Forelimb muscle (tissue), 1 donor: ENCODE measurements at places on chromosomes 12 and 14. TPM values are rescaled to one million over a fixed set of nuclear protein-coding genes. Genes with fewer than 3 reads are reported as not detected.

The GLT8D2 gene
- 51.9 TPM for polyA plus RNA-seq

GRCh38 chr12:110940933-110941332 lies 20.6 kb upstream of the MYL2 start:
- DNase-seq, result no peak

DNA sequence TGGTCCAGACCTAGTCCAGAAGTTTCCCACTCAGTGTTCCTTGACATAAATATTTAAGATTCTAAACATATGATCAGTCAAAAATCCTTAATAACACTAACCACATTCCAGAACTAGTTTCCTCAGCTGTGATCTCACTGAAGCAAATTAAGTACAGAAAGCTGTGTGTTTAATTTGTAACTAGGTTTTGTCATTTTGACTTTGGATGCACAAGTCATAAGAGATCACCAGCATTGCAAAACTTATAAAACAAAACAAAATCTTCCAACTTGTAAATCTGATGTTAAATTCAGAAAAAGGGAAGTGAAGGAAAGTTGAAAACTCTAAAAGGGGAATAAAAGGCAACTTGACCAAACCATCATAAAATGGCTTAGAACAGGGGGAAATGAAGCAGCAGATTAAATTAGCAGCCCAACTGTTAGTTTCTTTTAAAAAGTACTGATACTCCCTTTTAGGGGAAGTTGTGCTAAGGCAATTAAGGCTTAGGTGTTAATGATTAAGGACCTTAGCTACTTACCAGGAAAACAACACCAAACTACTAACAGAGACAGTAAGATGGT lies 56.6 kb downstream of the SH2B3 start:
- no peak for DNase-seq

The TAS2R46 gene
- polyA plus RNA-seq, result 0.35 TPM

- DNase-seq, result no peak
Measured at GRCh38 chr12:108709697-108710096, 21.6 kb downstream of the CORO1C start.

DNA sequence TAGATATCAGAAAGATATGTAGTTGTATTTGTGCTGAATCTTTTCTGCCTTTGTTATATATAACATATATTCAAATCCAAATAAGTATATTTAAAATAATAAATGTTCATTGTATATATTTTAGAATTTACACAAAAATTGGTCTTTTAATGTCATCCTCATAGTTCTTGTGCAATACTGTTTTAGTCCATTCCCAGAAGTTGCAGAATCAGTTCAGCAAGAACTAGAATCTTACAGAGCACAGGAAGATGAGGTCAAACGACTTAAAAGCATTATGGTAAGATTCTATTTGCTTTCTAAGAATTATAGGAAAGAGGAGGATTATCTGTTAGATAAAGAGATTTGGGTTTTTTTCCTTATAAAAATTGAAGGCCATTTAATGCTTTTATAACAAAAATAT lies 51.0 kb downstream of the SCFD1 start:
- no peak for DNase-seq

GRCh38 chr12:31408763-31409162 lies 82.8 kb upstream of the SINHCAF start:
- DNase-seq, result no peak

- DNase-seq, result no peak
Measured at GRCh38 chr12:115384391-115384790, 700.4 kb upstream of the TBX3 start.

DNA sequence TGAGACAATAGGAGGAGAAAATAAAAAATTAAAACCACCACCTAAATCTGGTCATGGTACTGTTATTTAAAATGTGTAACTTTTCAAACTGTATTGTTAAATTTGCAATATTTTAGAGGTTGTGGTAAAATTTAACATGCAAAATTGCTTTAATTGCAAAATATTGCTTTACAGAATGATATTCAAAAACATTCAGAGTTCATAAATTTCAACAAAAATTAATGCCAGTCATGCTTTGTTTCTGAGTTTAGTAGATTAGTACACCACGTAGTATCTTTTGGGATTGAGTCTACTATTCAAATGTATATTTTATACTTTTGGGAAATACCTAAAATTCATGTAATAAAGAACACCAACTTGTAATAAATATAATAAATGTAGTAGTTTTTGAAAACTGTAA lies 18.3 kb downstream of the ETFRF1 start:
- no peak for DNase-seq

The DLK1 gene
- 2,378 TPM for polyA plus RNA-seq

The EML1 gene
- 39.5 TPM for polyA plus RNA-seq

The PLEKHH1 gene
- 1.7 TPM for polyA plus RNA-seq

The KIF5A gene
- 0.03 TPM for polyA plus RNA-seq

DNA sequence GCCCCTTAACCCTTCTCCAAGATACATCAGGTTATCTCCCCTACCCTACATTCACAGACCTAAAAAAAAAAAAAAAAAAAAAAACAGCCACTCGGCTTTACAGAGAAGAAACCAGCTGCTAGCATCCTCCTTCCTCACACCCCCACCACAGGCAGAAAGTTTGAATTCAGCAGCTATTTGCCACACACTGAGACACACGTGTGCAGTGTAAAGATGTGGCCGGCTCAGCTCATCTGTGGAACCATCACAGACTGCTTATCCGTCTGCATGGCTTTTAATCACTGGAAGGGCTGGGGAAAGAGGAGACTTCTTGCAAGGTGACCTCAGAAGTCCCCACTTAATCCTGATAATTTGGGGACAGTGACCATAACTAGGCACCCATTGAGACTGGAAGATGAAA lies 50.0 kb downstream of the VWF start:
- DNase-seq, result no peak

DNA sequence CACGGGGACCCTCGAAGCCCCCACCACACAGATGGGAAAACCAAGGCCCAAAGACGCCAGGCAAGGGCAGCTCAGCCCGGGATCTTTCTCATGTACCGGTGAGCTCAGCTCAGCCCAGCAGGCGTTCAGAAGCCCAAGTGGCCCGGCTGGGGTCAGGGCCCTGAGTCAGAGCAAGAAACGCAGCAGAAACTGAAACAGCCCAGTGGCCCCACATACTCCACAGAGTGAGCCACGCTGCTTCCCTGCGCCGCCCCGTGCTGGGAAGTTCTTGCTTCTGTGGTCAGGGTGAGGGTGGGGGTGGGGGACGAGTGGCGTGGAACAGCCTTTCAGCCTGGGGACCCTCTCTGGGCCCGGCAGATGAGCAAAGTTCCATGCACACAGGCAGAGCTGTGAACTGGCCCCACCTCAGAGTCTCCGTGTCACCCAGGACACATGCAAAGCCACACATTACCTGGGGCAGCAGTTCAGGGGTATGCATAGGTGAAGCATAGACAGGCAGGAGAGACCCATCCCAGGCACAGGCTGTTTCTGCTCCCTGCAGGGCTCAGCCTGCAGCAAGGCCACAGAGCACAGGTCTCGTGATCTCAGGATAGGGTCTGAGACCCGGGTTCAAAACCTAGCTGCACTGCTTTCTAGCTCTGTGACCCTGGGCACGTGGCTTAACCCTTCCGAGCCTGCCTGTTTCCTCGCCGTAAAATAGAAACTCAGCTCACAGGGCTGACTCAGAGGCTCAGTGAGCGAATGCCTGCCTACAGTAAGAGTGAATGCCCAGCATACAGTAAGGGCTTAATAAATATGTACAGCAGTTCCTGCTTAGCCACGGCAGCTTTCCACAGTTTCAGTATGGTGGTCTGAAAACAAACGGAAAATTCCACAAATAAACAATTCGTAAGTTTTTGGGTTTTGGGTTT lies 21.6 kb downstream of the NCOR2 start:
- no peak for DNase-seq

The LETMD1 gene
- polyA plus RNA-seq, result 54.3 TPM

- DNase-seq, result no peak
Measured at GRCh38 chr14:54730156-54730961, 163.4 kb downstream of the SAMD4A start.
